Sigmoid colon (tissue), 7 donors: ENCODE measurements at places on chromosomes 4 and X. TPM values are rescaled to one million over a fixed set of nuclear protein-coding genes. Genes with fewer than 3 reads are reported as not detected.
A peak's percentile ranks its signal among the peaks of the same experiment; 100 is the strongest.

- peaks cover 18% of the 10 kb centered on the region for H3K4me1 ChIP-seq
- H3K36me3 ChIP-seq: no peaks in the 10 kb centered on the region
- DNase-seq: no peak
- no peak overlapping the region for H3K4me3 ChIP-seq
Measured at GRCh38 chr4:53541577-53542206, 49.6 kb downstream of the LNX1 start.

DNA sequence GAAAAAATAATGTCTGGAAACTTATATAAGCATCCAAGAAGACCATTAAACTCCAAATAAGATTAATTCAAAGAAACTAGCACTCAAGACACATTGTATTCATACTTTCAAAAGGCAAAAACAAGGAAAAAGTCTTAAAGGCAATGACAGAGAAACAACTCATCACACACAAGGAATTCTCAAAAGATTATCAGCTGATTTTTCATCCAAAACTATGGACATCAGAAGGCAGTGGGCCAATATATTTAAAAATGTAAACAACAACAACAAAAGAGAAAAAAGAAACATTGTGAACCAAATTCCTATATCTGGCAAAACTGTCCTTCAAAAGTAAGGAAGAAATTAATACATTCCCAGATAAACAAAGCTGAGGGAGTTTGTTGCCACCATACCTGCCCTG, 711.4 kb upstream of the GALNTL6 start:
- no peak for DNase-seq
- no peak overlapping the region for H3K4me3 ChIP-seq
- no peaks in the 10 kb centered on the region for H3K27me3 ChIP-seq
- H3K27ac ChIP-seq: no peak overlapping the region

DNA sequence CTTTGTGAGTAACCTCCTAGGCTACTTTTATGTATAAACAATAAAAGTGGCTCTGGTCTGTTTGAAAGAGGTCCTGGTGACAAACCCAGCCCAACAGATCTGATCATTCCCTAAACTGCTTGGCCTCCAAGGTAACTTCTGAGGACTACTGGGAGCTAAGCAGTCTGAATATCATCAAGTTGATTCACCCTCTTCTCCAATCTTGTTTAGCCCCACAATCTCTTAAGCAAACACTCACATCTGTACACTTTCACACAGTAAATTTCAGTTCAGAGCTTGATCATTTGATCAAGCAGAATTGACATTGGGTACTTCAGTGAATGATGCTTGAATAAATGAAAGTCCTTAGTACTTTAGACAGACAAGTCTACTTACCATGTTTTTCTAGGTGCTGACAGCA, 74.7 kb downstream of the HCCS start:
- no peaks in the 10 kb centered on the region for H3K4me1 ChIP-seq
- H3K27ac ChIP-seq: no peak overlapping the region
- no peak overlapping the region for H3K4me3 ChIP-seq
- no peak for DNase-seq
- H3K27me3 ChIP-seq: no peaks in the 10 kb centered on the region

DNA sequence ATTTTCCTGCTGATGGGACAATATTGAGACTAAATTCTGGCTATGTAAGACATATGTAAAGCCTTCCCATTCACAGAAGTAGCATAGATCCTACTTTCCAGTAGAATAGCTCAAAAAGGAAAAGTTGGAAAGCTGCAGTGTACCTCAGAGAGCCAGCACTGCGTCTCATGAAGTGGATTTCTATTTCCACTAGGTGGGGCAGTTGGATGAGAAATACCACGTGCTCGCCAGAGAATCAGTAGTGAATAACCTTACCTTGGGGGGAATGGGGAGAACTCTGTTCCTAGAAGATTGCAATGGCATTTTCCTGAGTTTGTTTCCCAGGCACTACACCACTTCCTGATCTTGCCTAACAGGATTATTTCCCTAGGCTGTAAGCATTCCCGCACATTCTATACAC, 907.1 kb downstream of the FSTL5 start:
- H3K36me3 ChIP-seq: no peaks in the 10 kb centered on the region
- H3K27ac ChIP-seq: no peak overlapping the region
- no peak for DNase-seq

- H3K4me1 ChIP-seq: peaks cover under 1% of the 10 kb centered on the region
- peak; percentile 75 for DNase-seq
- H3K27me3 ChIP-seq: no peaks in the 10 kb centered on the region
- H3K36me3 ChIP-seq: no peaks in the 10 kb centered on the region
Measured at GRCh38 chr4:142095886-142096605, 459.7 kb downstream of the IL15 start.

- peaks cover 36% of the 10 kb centered on the region for H3K36me3 ChIP-seq
- no peaks in the 10 kb centered on the region for H3K27me3 ChIP-seq
- no peak overlapping the region for H3K27ac ChIP-seq
- H3K4me1 ChIP-seq: no peaks in the 10 kb centered on the region
Measured at GRCh38 chr4:25399510-25399909, 22.4 kb downstream of the ANAPC4 start.

- peak overlapping the region; percentile 4 for H3K4me3 ChIP-seq
- H3K4me1 ChIP-seq: no peaks in the 10 kb centered on the region
- no peak overlapping the region for H3K27ac ChIP-seq
- no peaks in the 10 kb centered on the region for H3K36me3 ChIP-seq
- peak; percentile 64 for DNase-seq
Measured at GRCh38 chr4:21697583-21697982, 251.0 kb downstream of the KCNIP4 start.

DNA sequence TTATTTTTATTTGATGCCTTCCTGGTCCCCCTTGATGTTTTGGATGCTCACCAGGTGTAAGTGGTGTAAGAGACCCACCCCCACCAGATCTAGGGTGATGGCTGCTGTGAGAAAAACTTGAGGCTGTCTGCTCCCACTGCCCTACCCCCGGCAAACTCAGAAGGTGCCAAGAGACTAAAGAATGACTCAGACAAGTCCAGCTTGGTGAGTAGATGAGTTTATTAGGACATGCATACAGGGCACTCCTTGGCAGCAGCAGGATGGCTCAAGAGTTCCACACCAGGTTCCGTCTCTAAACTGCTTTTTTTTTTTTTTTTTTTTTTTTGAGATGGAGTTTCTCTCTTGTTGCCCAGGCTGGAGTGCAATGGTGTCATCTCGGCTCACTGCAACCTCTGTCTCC, 84.0 kb upstream of the HPF1 start:
- H3K4me1 ChIP-seq: no peaks in the 10 kb centered on the region
- H3K4me3 ChIP-seq: no peak overlapping the region
- no peaks in the 10 kb centered on the region for H3K36me3 ChIP-seq
- no peak for DNase-seq
- no peaks in the 10 kb centered on the region for H3K27me3 ChIP-seq

GRCh38 chrX:111114806-111115205, 18.8 kb downstream of the PAK3 start:
- no peaks in the 10 kb centered on the region for H3K4me1 ChIP-seq
- no peaks in the 10 kb centered on the region for H3K36me3 ChIP-seq
- H3K27me3 ChIP-seq: no peaks in the 10 kb centered on the region
- H3K27ac ChIP-seq: no peak overlapping the region

- H3K27ac ChIP-seq: no peak overlapping the region
- H3K4me1 ChIP-seq: no peaks in the 10 kb centered on the region
- no peaks in the 10 kb centered on the region for H3K36me3 ChIP-seq
- H3K4me3 ChIP-seq: no peak overlapping the region
- no peaks in the 10 kb centered on the region for H3K27me3 ChIP-seq
Measured at GRCh38 chrX:87515836-87516235, 1.8 kb upstream of the KLHL4 start.

DNA sequence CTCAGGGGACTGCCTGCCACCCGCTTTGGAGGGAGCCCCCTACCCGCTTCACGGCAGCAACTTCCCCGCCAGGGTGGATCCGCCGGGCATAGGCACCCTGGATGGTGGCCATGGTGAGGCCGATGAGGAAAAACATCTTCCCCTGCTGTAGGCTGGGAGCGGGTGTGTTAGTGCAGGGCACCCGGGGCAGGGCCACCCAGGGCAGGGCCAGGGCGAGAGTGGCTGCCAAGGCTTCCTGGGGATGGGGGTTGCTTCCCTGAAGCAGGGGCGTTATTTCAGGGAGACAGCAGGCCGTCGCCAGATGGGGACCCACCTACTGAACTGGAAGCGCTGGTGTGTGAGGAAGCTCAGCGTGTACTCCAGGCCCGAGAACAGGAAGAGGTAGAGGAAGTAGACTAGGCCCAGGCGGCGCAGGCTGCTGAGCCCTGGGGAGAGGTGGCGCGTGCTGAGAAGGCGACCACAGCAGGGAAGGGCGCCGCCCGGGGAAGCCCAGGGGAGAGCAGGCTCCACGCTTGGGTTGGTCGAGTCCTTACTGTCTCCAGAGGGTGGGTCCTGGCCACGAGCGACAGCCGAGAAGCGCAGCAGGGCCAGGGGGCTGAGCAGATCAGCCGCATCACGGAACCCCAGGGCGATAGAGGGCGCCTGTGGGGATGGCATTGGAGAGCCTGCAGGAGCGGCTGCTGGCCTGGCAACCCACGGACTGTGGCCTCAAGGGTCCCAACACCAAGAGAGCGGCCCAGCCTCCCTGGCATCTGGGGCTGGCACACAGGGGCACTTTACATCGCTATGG, 31.5 kb downstream of the NOP14 start:
- peak overlapping the region; percentile 91 for H3K27ac ChIP-seq
- no peak overlapping the region for H3K4me3 ChIP-seq
- peaks cover 25% of the 10 kb centered on the region for H3K36me3 ChIP-seq

GRCh38 chrX:21907260-21907659, 33.2 kb upstream of the SMS start:
- no peak overlapping the region for H3K27ac ChIP-seq
- no peaks in the 10 kb centered on the region for H3K4me1 ChIP-seq
- H3K27me3 ChIP-seq: no peaks in the 10 kb centered on the region
- no peak overlapping the region for H3K4me3 ChIP-seq
- no peak for DNase-seq

DNA sequence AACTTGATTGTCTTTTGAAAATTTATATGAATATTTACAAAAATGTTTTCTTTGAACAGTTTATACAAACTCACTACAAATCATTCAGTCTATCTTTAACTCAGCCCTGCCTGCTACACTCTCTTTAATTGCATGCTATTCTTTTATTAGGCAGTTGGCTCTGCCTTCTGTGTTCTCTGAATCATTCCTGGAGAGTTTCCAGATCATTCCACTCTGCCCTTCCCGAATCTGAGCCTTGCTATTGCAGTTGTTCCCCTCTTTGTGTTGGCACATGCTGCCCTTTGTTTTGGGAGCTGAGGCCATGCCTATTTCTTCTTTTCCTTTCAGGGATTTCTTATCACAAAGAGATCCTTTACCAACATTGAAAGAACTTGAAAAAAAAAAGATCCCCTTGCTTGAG, 8.7 kb upstream of the TECRL start:
- peaks cover 10% of the 10 kb centered on the region for H3K4me1 ChIP-seq
- no peak for DNase-seq
- H3K27ac ChIP-seq: no peak overlapping the region
- H3K36me3 ChIP-seq: no peaks in the 10 kb centered on the region

DNA sequence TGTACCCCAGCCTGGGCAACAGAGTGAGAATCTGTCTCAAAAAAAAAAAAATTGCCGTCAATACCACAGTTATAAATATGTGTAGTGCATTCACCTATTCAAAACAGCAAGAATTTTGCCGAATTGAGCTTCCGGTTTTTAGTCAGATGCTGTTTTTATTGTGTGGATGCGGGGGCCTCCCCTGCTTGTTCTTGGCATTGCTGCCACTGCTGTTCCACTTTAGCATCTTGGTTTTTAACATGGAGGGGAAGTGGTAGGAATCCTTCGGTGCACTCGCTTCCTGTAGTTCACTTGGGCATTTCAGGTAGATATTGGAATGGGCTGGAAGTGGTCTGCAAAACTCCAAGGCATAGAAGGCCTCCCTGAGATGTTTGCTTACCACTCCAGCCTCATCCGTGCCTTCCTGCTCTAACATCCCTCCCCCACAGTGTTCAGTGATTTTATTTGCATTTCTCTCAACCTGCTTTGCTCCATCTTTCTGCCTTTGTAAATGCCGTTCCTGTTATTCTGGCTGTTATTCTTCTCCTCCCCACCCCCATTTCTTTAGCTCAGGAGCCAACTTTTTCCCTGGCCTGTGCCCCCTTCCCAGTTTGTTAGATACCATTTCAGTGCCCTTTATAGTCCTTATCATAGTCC, 25.5 kb downstream of the MOB1B start:
- no peaks in the 10 kb centered on the region for H3K27me3 ChIP-seq
- no peak overlapping the region for H3K27ac ChIP-seq
- no peak for DNase-seq
- no peaks in the 10 kb centered on the region for H3K36me3 ChIP-seq
- H3K4me3 ChIP-seq: no peak overlapping the region
- peaks cover 30% of the 10 kb centered on the region for H3K4me1 ChIP-seq

Gene ABCG2
- total RNA-seq: 2.8 TPM

Gene LRIT3
- total RNA-seq: 0.41 TPM

GRCh38 chr4:156884183-156884582, 87.4 kb downstream of the PDGFC start:
- no peaks in the 10 kb centered on the region for H3K27me3 ChIP-seq
- no peaks in the 10 kb centered on the region for H3K36me3 ChIP-seq
- peaks cover 4% of the 10 kb centered on the region for H3K4me1 ChIP-seq

Gene GPR119
- not detected for total RNA-seq

DNA sequence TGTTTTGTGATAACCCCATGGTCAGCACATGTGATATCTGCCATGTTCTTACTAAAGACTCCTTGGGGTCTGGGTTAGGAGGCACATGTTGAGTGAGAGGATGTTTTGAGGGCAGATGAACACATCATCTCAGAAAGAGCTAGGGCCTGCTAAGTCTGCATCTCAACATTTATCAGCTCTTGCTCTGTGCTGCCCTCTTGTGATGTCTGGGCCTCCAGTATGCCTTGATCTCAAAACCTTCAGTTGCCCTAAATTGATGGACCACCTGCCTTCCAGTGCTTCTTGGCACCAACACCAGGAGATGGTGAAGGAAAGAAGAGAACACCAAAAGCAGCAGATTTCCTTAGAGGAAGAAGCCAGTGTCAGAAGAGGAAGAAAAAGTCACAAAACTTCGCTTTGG, 22.5 kb downstream of the MID1 start:
- H3K4me1 ChIP-seq: no peaks in the 10 kb centered on the region
- no peak for DNase-seq
- no peaks in the 10 kb centered on the region for H3K36me3 ChIP-seq
- H3K27me3 ChIP-seq: no peaks in the 10 kb centered on the region
- no peak overlapping the region for H3K4me3 ChIP-seq

Gene NSUN7
- total RNA-seq: 1.4 TPM

- DNase-seq: no peak
- H3K4me1 ChIP-seq: no peaks in the 10 kb centered on the region
- H3K27ac ChIP-seq: no peak overlapping the region
- H3K4me3 ChIP-seq: no peak overlapping the region
- no peaks in the 10 kb centered on the region for H3K36me3 ChIP-seq
Measured at GRCh38 chr4:27928761-27929540, 1068.3 kb downstream of the STIM2 start.

DNA sequence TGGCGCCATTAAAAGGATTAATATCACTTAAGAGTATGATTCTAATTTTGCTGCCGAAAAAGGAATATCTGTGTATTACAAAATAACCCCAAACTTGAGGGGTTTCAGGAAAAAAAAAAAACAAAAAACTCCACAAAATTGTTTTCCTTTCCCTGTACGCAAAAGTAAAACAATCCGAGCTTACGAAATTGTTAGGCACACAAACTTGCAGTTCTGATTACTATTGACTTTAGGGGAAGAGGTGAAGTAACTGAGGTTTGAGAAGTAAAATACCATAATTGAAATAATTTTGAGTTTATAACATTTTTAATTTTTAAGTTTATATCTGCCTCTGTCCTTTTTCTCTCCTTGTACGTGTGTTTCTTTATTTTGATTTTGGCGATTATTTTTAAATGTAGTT, 64.8 kb downstream of the USP9X start:
- H3K27me3 ChIP-seq: no peaks in the 10 kb centered on the region
- H3K36me3 ChIP-seq: peaks cover 19% of the 10 kb centered on the region
- no peak overlapping the region for H3K27ac ChIP-seq

GRCh38 chr4:123510221-123510620, 113.6 kb downstream of the SPRY1 start:
- no peaks in the 10 kb centered on the region for H3K36me3 ChIP-seq
- no peak overlapping the region for H3K27ac ChIP-seq
- no peaks in the 10 kb centered on the region for H3K27me3 ChIP-seq
- H3K4me1 ChIP-seq: peaks cover 7% of the 10 kb centered on the region
- H3K4me3 ChIP-seq: no peak overlapping the region
